ENCODE measurements at places on chromosomes 7 and 10.

DNA sequence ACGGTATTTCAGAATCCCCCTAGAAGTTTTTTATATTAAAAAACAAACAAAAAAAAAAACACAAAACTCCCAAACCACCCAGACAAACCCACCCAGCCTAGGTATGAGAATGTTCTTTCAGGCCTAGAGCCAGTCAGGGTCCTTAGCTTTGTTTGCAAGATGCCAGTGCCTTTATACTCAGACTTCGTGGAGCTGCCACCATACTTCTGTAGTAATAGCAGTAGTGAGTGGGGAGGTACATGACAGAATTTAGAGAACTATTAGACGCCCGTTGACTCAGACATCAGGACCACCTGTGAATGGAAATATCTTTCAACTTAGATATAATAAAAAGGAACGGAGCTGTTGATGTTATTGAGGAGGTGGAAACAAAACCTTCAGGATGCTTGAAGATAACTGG lies 138.2 kb upstream of the MKLN1 start:
- no peak for DNase-seq
- H3K27ac ChIP-seq: peak overlapping the region; percentile 96
- H3K4me1 ChIP-seq: peaks cover 61% of the 10 kb centered on the region

DNA sequence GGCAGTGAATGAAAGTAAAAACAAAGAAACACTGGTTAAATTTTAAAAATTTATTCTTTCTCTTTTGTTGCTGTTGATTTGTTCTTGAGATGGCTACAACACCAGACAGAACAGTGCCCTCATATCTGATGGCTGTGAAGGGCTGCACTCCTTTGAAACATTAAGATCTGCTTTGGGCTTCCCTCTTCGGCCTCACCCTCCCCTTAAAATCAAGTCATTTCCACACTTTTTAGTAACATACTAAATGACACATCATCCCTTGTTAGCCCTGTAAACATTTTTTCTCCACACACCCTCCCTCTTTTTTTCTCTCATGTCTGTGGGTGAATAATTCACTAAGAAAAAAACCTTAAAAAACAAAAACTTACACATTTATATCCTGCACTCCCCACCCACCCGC lies 16.4 kb downstream of the IRF5 start:
- H3K36me3 ChIP-seq: peaks cover 18% of the 10 kb centered on the region
- H3K27me3 ChIP-seq: peaks cover 2% of the 10 kb centered on the region
- H3K27ac ChIP-seq: no peak overlapping the region
- H3K4me1 ChIP-seq: peaks cover 10% of the 10 kb centered on the region
- H3K4me3 ChIP-seq: no peak overlapping the region
- no peak for DNase-seq

DNA sequence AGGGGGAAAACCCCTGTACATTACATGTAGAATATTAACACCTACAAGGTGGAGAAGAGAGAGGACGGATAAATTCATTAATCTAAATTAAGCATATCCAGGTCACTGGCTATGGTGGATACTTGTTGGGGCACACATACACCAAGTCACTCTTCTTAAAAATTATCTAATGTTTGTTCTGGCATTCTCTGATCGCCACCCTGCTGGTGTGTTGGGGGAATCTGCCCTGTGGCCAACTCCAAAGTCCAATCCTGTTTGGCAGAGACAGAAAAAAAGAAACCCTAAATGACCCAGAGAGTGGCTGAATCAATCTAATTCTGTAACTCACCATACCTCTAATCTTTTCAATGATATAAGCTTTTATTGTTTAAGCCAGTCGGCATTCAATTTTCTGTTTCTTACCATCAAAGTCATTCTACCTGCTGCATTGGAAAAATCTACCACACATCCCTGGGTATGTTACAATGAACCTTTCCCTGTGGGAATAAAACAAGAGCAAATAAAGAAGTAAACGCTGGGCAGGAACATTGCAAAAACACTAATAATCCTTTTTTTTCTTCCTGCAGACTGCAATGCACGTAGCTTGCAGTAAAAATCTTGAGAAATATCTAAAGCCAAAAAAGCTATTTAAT lies 34.2 kb downstream of the ELMO1 start:
- H3K4me1 ChIP-seq: no peaks in the 10 kb centered on the region
- H3K36me3 ChIP-seq: peaks cover 3% of the 10 kb centered on the region
- H3K4me3 ChIP-seq: no peak overlapping the region
- H3K27me3 ChIP-seq: no peaks in the 10 kb centered on the region

DNA sequence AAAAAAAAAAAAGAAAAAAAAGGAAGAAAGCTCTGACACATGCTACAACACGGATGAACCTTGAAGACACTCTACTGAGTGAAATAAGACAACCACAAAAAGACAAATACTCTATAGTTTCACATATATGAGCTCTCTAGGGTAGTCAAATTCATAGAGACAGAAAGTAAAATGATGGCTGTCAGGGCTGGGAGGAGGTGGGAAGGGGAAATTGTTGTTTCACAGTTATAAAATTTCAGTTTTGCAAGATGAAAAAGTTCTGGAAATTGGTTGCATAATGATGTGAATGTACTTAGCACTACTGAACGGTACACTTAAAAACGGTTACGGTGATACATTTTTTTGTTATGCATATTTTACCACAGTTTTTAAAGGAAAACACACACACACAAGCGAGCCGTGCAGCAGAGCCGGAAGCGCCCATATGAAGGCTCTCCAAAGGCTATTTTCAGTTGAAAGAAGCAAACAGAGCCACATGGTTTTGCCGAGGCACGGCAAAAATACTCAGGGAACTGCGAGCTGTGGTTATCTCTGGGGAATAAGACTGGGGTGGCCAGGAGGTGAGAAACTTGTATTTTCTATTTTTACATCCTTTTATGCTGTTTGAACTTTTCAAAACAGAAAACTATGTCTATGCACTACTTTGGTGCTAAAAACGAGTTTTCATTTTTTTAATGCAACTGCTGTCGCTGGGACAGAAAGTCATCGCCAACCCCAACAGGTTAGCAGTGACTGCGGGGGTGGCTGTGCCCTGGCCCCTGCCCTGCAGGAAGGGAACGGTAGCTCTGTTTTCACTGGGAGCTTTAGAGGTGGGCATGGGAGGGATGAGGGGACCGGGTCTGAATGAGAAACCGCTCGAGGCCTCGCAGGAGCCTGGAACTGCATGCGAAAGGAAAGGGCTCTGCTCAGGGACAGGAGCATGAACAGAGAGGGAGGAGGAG lies 132.9 kb downstream of the OAT start:
- H3K27ac ChIP-seq: no peak overlapping the region
- H3K36me3 ChIP-seq: no peaks in the 10 kb centered on the region
- H3K4me3 ChIP-seq: peak overlapping the region; percentile 42
- peaks cover 8% of the 10 kb centered on the region for H3K27me3 ChIP-seq

DNA sequence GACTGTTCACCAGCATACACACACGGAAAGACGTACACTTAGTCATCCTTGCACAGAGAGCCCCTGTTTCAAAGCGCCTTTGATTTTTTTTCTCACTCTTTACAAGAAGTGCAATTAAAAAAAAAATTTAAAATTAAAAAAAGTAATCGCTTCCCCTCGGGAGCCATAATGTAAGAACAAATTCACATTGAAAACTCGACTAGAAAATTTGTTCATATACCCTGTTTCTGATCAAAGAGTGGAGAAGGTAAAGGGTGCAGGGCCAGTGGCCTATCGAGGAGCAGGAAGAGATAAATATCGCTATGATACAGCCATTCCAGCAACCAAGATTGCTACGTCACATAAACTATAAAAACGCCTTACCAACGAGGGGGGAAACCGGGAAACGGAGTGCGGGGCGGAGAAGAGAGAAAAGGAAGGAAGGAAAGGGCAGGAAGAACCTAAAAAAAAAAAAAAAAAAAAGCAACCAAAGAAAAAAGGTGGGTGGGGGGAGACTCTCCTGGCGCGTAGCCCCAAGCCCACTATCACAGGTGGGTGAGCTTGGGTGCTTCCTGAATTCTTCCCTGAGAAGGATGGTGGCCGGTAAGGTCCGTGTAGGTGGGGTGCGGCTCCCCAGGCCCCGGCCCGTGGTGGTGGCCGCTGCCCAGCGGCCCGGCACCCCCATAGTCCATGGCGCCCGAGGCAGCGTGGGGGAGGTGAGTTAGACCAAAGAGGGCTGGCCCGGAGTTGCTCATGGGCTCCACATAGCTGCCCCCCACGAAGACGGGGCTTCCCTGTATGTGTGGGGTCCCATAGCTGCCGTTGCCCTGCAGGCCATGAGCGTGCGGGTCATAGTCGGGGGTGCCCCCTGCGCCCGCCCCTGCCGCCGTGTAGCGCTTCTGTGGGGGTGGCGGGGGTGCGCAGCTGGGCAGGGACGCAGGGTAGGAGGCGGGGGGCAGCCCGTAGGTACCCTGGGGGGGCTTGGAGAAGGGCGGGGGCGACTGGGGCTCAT lies 5.2 kb upstream of the HOXA2 start:
- no peak overlapping the region for H3K4me3 ChIP-seq
- H3K27me3 ChIP-seq: peaks cover 31% of the 10 kb centered on the region
- no peak overlapping the region for H3K27ac ChIP-seq
